ENCODE measurements at places on chromosomes 7 and 10.

GRCh38 chr7:141460781-141461715 is 90.2 kb upstream of the AGK start:
- no peak for DNase-seq

- no peak for DNase-seq
Measured at GRCh38 chr7:156842317-156842716, 50.7 kb downstream of the LMBR1 start.

GRCh38 chr10:127527891-127528290 is 21.2 kb upstream of the NPS start:
- DNase-seq = no peak

DNA sequence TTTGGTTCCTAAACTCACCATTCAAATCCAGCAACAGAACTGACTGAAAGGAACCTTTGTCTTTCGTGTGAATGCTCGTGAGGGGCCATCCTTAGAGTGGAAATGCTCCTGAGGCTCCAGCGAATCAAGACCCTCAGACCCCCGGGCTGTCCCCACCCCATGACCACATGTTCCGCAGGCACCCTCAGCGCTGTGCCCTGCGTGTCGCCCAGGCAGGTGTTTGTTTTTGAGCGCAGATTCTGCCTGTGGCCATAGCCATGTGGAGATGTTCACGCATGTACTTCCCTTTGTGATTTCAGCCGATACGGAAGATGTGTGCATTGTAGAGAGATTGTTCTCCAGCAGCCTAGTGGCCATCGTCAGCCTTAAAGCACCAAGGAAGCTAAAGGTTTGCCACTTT is 24.2 kb downstream of the WIPI2 start:
- DNase-seq = no peak

GRCh38 chr7:63042730-63043511 is 955.7 kb upstream of the ZNF722 start:
- DNase-seq = no peak

DNA sequence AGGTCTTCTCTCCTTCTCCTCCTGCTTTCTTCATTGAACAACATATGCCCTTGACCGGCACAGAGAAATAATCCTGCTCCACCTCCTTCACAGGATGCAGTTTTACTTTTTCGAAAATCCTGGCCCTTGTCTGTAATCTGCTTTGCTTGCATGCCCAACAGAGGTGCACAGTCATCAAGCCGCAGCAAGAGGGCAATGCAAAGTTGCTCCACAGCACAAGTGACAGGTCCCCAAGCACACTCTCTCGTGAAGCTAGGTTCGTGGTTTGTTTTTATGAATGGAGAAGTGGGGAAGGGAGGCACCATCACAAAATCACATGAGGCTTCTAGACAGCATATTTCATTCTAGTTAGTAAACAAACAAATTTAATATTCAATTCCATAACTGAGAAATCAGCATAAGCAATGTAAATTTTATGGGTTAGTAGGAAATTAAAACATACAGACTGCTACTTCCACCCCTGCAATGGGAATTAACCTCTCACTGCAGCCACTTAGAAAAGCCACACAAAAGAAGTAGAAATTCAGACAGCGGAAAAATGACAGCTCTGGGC is 178.8 kb downstream of the TPK1 start:
- no peak for DNase-seq

- peak; percentile 78 for DNase-seq
Measured at GRCh38 chr7:73342645-73343044, 14.7 kb downstream of the FKBP6 start.

DNA sequence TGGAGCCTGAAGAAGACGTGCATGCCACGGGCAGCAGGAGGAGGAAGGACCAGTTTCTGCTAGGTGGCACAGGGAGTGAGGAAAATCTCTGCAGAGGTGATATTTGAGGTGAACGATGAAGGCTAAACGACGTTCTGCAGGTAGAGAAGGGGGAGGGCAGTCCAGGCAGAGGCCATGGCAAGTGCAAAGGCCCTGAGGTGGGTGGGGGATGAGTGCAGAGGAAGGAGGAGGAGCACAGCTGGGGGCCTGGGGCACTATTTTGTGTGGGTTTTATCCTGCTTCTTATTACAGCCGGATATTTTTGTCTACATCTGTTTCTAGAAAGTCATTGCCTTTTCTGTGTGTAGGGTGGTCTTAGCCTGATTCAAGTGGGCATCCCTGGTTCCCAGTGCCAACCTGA is 57.6 kb downstream of the GOLGA7B start:
- no peak for DNase-seq

DNA sequence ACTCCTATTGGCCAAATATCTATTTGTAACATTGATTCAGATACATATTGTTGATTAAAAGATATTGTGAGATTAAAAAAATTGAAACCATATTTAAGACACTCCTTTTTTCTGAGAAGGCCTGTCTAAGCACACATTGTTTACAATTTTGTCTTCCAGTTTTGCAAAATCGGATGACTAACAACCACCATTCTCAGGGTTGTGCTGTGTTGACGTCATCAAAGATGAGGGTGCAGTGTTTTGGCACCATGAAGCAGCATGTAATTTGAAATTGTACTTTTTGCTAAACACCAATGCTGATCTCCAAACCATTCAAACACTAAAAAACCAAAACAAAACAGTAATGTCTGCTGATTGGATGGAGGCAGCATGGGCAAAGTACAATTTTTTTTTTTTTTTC is 7.4 kb downstream of the CREB5 start:
- peak; percentile 90 for DNase-seq

DNA sequence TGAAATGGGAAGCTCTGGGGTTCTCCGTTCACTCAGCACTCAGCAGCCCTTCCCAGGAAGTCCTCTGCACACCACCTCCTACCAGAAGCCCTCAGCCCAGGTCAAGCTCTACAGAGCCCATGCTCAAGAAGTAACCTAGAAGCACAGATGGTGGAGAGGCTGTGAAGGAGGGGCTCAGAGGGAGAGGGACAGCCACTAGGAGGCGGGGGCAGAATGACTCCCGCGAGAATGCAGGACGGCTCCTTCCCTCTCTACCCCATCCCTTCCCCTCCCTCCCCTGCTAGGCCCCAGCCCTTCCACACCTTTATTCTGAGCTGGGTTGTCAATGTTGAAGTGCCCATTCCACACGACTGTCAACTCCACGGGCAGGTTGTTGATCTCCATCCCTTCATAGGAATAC is 373.2 kb downstream of the PLXNA4 start:
- no peak for DNase-seq
